ENCODE measurements at places on chromosomes 13 and 19.
A peak's percentile ranks its signal among the peaks of the same experiment; 100 is the strongest.

DNA sequence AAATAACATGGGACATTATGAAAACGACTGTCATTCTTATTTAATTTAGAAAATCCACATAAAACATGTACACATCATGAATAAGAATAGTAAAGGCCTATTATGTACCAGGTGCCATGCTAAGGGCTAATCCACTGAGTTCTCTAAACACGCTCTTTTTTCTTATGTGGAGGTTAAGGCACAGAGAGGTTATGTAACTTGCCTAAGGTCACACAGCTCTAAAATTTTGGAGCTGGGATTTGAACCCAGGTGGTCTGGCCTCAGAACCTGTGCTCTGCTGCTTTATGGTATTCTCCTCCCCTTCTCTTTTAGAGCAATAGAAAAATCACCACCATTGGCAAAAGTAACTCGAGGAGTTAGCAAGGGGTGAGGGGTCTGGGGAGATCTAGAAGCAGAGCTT, 156.9 kb upstream of the ZNF536 start:
- DNase-seq, result no peak

- no peak for DNase-seq
Measured at GRCh38 chr19:41111750-41112295, 2.4 kb upstream of the CYP2F1 start.

- peak; percentile 99 for DNase-seq
Measured at GRCh38 chr19:39403331-39404312, 3.0 kb upstream of the ZFP36 start.

GRCh38 chr13:81779876-81780275, 1439.0 kb upstream of the SPRY2 start:
- no peak for DNase-seq

- DNase-seq, result no peak
Measured at GRCh38 chr13:106041445-106041844, 494.0 kb downstream of the EFNB2 start.

GRCh38 chr19:16851031-16851712, 22.0 kb downstream of the SIN3B start:
- DNase-seq, result no peak

GRCh38 chr19:13794398-13794756, 866 bp upstream of the ZSWIM4 start:
- DNase-seq, result peak; percentile 83

- DNase-seq, result no peak
Measured at GRCh38 chr19:35977446-35978222, 17.4 kb upstream of the SDHAF1 start.

DNA sequence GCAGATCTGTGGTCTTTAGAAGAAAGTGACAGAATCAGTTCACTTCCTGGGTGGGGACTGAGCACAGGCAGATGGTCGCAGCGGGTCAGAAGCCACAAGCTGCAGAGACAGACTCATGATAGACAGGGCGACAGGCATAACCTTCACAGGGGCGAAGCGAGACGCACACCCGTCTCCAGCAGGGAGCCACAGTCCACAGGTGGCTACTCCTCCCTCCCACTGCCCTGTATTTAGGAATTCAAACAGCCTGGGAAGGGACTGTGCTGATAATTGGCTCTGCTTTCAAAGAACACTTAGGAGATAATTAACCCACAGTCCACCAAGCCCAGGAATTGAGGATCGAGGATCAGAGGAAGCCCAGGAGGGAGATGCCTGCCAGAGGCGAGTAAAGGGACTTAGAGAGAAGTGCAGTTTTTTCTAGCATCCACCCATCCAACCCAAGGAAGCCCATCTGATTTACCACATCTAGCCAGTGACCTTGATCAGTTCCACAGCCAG, 23.2 kb downstream of the RFX2 start:
- no peak for DNase-seq

- DNase-seq, result peak; percentile 58
Measured at GRCh38 chr13:48156466-48156865, 61.6 kb upstream of the MED4 start.

- DNase-seq, result no peak
Measured at GRCh38 chr19:6011794-6012193, 33.9 kb upstream of the RANBP3 start.

- DNase-seq, result no peak
Measured at GRCh38 chr13:27077451-27077850, 94.2 kb downstream of the USP12 start.

DNA sequence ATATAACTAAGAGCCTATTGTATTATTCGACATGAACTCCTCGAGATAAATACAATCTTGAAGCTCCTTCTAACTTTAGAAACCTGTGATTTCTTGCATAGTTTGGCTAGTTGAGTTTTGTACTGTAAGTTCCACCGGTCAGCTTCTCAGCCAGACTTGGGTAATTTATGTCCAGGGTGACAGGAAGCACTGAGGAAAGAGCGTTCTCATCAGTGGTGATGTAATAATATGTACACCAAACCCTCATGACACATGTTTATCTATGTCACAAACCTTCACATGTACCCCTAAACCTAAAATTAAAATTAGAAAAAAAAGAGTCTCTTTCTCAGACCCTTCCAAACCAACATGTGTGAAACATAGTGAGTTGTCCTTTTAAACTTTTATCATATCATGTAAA, 205.7 kb downstream of the KCNRG start:
- DNase-seq, result no peak

DNA sequence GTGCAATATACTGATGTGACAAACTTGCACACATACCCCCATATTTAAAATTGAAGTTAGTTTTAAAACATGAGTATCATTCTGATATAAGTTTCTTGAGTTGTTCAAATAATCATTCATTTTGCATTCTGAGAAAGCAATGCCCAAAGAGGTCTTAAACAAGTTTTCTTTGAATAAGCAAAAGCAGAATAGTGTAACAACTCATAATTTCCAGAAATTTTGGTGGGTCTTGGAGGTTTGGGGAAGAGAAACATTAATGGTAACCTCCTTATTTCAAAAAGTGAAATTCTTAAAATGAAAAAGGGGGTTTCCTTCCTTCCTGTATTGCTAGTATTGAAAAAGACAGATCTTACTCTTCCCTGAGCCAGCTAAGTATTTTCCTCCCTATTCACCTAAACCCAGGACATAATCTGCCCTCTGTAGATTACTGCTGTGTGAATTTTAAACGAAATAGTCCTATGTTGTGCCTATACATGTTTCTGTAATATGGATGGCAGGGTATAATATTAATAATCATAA, 30.4 kb downstream of the SLC25A15 start:
- DNase-seq, result no peak

- DNase-seq, result no peak
Measured at GRCh38 chr13:50152224-50152623, 137.0 kb downstream of the KCNRG start.

GRCh38 chr13:78430166-78430791, 173.1 kb downstream of the POU4F1 start:
- no peak for DNase-seq

DNA sequence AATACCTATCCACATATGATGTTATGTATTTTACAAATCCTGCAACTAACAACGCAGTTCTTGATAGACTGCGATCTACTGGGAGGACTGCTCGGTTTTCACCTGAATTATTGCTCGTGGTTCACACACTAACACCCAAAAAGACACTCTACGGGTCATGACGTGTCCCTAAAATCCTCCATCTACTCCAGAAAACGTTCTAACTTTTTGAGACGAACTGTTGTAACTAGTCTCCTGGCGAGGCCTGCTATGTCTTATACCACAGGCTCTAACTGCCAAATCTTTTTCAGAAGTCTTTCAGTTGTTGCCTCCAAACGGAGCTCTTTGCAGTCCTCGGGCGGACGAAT, 108.2 kb downstream of the KCNRG start:
- no peak for DNase-seq

DNA sequence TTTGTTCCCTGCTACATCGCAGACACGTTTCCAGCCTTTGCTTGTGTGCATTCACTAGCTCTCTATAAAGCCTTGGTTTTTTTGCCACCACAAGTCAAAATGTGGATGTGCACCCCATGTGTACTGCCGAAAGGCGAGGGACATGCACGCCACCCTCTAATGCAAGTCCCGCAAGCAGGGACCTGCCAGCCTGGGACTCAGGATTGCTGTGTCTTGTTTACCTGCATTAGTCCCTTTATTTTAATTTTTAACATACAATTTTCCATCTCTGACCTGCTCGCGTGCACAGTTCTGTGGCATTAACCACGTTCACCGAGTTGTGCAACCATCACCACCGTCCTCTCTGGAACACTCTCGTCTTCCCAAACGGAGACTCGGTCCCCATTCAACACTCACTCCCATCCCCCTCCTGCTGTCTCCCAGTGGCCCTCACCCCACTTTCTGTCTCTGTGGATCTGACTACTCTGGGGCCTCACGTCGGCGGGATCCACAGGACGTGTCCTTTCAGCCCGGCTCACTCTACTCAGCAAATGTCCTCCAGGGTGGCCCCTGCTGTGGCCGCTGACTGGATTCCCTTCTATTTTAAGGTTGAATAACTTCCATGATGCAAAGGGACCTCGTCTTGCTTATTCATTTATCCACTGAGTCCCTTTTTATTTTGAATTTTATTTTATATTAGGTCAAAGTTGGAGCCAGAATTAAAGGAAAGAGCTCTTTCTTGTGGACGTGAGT, 58.4 kb downstream of the RASA3 start:
- DNase-seq, result no peak

- no peak for DNase-seq
Measured at GRCh38 chr13:36815062-36815461, 4.0 kb upstream of the RFXAP start.

- DNase-seq, result no peak
Measured at GRCh38 chr19:518598-519231, 11.4 kb downstream of the TPGS1 start.

DNA sequence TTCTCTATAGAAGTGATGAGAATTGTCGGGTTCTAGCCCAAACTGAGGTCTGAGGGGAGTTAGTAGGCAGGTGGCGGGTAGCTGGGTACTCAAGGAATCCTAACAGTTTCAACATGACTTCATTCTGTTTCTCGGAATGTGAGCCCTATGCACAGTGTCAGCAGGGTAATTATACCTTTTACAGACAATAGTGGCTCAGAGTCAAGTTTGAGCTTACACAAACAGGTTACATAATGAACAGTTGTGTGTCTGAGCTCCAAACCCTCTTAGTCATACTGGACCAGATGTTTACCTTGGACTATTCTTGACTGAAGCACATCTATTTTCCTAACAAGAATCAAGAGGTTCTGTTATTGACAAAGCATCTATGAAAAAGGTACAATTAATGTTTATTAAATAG, 1066.7 kb upstream of the PCDH20 start:
- no peak for DNase-seq

- no peak for DNase-seq
Measured at GRCh38 chr19:793806-794205, 3.4 kb upstream of the PTBP1 start.

DNA sequence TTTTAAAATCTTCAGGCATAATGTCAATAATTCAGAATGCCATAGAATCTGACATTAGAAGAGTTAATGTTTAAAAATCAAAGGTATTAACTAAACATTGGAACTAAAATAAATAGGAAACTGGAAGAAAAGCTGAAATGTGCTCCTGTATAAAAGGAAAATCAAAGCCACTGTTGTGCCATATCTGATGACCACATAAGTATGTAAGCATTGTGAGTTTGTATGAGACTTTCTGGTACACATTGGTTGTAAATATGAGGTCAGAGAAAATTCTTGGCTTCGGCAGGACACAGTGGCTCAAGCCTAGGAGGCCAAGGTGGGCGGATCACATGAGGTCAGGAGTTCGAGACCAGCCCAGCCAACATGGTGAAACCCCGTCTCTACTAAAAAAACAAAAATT, 48.3 kb upstream of the INTS6 start:
- no peak for DNase-seq

- DNase-seq, result peak; percentile 61
Measured at GRCh38 chr19:33175886-33176669, 18.1 kb upstream of the LRP3 start.

GRCh38 chr19:11447347-11448262, 12.2 kb downstream of the PRKCSH start:
- DNase-seq, result no peak

GRCh38 chr13:79450110-79450509, 30.8 kb upstream of the NDFIP2 start:
- DNase-seq, result no peak

DNA sequence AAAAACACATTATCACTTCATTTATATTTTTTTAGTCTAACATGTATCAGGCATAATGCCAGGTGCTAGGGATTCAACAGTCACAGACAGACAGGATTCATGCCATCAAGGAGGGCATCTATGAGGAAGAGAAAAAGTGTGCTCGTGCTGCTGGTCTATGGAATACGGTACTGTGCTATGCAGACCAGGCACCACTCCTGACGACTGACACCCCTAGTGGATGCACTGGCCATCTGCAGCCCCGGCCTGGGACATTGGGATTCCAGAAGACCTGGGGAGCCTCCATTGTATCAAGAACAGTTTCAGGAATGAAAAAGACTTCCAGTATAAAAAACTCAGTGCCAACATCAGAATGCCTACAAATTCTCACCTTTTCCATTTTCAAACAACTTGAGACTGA, 94.0 kb downstream of the KLF12 start:
- DNase-seq, result no peak
